ENCODE measurements at places on chromosomes 7 and 10.
A peak's percentile ranks its signal among the peaks of the same experiment; 100 is the strongest.

- DNase-seq, result peak; percentile 62
Measured at GRCh38 chr10:103592186-103593021, 98.9 kb downstream of the NEURL1 start.

DNA sequence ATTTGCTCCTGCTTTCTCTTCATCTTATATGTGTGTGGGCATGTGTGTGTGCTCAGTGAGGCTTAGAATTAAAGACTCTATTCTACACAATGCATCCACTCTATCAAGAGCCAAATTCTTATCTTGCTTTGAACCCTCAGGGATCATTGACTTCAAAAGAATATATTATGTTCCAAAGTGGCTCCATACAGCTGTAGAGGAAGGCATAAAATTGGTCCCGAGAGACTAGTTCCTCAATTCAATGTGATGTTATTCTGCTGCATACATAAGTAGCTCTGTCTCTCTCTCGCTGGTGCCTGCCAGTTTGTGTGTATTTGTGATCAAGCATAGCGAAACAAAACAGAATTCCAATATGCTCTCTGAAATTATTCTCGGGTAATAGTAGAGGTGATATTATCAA lies 997.9 kb upstream of the POT1 start:
- no peak for DNase-seq

DNA sequence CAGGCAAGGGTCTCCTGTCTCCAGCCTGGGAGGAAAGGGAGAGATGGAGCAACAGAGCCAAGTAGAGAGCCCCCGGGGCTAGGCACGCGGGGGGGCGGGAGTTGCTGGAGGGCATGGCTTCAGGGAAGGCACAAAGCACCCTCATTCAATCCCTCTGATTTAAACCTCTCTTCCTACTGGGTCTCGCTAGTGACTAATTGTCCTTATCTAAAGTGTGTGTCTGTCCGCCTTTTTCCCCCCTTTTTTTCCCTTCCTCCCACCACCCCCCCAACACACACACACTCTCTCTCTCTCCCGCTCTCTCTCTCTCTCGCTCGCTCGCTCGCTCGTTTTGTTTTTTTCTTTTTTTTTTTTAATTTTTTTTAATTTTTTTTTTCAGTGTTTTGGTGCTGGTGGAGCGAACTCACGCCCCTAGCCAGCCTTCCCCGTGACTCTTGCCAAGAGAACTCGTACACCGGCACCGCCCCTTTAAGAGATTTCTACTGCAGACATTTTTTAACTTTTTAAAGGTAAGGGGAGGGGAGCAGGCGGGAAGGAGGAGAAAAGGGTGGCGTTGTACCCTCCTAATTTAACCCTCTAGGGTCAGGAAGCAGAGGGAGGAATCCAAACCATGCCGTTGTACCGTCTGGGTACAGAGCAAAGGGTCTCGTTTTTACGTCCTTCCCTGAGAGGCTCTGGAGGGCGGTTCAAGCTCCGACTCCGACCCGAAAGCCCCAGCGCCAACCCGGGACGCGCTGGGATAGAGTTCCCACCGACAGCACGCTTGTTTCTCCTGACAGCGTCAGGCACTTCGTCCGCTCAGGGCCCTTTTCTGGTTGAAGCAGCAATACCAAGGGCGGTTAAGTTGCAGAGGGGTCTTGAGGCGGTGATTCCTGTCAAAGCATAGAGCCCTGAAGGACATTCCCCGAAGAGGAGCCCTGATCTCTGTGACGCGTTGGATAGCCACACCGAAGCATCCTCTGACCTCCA lies at the start of gene HPSE2:
TSS of gene HPSE2 (minus strand) at position 195 of the 969 bp plus-strand sequence.
- DNase-seq, result no peak

DNA sequence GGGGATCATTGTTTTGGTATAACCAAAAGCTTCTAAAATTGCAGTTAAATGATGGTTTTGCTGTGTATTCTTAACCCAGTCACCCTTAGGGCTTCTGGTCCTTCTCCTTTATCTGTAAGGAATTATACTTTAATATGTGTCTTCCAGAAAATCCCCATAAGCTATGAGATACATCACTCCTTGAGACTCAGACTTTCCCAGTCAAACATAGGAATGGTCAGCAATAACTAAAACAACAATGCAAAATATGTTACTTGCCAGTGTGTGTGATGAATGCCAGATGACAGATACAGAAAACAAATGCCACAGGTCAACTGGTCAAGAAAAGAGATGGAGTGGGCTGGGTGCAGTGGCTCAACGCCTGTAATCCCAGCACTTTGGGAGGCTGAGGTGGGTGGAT lies 10.1 kb downstream of the ADD3 start:
- no peak for DNase-seq
